ENCODE measurements at places on chromosomes 13 and 19. TPM values are rescaled to one million over a fixed set of nuclear protein-coding genes. Genes with fewer than 3 reads are reported as not detected.

DNA sequence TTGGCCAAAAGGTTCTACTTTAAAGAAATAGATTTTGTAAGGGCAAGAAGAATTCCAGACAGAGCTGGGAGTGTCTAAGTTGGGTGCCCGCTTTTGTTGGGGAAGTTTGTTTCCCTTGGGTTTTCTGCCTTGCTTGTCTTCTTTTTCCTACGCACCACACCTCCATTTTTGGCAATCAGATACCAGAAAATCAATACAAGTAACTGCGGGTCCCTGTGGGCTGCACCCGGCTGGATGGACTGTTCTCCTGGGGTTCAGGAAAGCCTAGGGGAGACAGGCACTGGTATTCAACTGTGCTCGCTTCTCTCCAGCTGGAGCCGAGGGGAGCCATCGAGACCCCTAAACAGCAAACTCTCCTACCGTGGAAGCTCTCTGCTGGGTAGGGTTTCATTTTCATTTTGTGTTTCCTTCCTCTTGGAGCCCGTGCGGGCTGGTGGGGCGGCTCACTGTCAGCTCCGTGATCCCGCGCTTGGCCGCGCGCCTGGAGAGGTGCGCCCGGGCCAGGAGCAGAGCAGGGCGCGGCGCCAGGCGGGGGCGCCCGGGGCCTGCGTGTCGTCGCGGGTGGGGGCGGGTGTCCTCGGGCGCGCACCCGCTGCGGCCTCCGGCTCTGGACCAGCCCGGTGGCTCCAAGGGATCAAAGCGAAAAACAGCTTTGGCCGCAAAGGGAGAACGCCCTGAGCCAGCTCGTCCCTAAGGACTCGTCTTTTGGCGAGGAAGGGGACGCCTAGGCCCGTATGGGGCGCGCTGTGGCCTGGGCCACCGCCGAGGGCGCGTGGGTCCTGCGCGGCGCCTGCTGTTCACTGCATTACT, 347.2 kb downstream of the ZNF536 start:
- DNase-seq: peak; percentile 43

DNA sequence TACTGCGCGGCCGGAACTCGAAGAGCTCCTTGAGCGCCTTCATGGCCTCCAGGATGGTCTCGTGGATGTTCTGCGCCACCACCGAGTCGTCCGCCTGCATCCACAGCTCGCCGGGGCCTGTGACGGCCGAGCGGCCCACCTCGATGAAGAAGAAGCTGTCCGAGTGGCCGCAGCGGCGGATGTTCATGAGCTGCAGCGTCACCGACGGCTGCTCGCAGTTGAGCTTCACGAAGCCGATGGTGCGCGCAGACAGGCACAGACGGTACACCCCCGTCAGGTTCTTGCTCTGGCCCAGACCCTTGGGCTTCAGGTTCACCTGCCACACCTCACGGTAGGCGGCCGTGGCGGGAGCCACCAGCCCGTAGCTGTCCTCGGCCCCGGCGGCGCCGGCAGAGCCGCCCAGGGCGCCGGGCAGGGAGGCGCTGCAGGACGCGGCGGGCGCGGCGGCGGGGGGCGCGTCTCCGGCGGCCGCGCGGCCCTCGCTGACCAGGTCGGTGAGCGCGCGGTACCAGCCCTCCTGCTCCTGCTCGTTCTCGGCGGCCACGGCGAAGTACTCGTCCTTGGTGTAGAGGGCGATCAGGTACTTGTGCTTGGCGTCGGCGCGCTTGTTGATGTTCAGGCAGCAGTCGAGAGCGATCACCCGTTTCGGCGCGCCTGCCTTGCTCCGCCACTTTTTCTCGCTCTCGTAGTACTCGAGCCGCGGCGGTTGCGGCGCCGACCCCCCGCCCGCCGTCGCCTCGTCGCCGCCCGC, 1.1 kb downstream of the IRS2 start:
- peak; percentile 72 for DNase-seq

DNA sequence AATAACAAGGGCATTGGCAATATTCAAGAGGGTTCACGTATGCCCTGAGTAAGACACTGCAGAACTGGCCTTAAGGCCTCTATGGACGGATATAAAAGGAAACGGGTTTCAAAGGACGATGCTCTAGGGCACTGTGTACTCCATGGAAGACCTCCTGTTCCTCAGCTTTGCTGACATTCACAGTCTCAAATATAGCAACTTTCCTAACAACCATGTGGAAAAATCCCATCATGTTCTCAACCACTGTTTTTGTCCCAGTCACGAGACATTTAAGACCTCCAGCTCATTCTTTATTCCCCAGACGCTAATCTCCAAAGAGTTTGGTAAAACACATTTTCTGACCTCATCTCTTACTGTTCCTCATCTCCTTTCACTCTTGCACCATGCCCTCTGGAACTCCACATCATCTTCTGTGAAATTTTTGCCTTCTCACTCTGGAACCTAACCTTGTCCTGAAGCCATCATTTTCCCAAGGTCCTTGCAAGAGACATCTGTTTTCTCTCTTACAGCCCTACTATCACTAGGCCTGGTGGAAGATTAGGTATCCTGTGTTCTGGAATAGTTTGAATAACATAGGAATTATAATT, 37.6 kb downstream of the SPRY2 start:
- no peak for DNase-seq

The IGLON5 gene
- 0.18 TPM for total RNA-seq

- no peak for DNase-seq
Observed at GRCh38 chr19:34732612-34733211, 1.3 kb upstream of the ZNF181 start.

- no peak for DNase-seq
Observed at GRCh38 chr19:16841391-16841926, 12.3 kb downstream of the SIN3B start.

- DNase-seq: no peak
Observed at GRCh38 chr19:45403272-45403671, 1.6 kb downstream of the PPP1R13L start.

All from activated CD4-positive, alpha-beta T cell treated with anti-CD3 and anti-CD28 coated beads for 36 hours (primary cell).